ENCODE measurements at places on chromosomes 16 and 17.

DNA sequence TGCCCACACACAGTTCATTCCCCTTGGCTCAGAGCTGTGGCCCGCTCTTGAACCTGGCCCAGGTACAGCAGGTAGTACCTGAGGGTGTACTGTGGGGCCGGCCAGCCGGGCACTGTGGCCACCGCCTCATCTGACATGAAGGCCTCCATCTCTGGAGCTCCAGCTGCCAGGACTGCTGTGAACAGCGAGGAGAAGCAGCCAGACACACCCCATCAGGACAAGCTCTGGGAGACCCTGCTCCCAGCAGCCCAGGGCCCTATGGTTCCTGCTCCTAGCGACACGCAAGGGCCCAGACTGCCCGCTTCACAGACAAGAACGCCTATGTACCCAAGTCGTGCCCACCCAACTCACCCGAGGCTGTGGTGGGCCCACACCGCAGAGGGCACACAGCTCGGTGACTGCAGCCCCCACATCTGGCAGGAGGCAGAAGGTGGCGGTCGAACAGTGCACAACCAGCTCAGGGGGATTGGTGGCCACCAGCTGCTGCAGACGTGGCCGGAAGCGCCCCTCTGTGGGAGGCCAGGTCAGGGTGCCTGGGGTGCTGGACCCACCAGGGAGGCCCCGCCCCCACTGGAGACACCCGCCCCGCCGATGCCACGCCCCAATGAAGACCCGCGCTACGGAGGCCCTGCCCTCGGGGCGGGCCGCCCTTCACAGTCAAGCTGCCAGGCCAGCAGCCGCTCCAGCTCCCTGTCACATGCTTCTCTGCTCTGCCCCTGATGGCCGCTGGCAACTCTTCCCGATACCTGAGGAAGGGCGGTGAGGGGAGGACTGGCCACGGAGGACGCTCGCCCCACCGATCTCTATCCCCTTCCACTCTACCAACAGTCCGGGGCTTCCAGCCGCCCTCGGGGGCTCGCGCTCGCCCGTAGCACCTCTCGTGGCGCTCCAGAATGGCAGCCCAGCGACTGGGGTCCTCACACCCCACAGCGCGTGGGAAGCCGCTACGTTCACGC lies 1.1 kb upstream of the STUB1 start:
- DNase-seq: peak; percentile 56

- no peak for DNase-seq
These were observed 17.4 kb downstream of the CA4 start for GRCh38 chr17:60167065-60167741.

GRCh38 chr16:25177831-25178688 lies 38.7 kb upstream of the AQP8 start:
- no peak for DNase-seq

DNA sequence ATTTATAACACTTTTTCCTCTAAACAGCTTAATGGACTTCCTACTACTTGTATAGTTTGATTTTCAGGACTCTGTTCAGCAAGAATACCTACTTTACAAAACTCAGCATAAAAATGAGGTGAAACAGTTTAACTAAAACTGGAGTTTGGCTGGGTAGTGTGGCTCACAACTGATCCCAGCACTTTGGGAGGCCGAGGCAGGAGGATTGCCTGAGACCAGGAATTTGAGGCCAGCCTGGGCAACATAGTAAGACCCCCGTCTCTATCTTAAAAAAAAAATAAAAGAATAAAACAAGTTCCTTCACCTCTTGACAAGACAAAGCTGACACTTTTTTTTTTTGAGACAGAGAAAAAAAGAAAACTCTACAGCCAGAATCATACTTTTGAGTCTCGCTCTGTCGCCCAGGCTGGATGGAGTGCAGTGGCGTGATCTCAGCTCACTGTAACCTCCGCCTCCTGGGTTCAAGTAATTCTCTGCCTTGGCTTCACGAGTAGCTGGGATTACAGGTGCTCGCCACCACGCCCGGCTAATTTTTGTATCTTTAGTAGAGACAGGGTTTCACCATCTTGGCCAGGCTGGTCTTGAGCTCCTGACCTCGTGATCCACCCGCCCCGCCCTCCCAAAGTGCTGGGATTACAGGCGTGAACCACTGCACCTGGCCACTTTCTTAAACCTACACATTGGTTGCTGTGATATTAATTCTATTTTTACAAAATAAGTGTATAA lies 2.6 kb downstream of the PDF start:
- DNase-seq: no peak

DNA sequence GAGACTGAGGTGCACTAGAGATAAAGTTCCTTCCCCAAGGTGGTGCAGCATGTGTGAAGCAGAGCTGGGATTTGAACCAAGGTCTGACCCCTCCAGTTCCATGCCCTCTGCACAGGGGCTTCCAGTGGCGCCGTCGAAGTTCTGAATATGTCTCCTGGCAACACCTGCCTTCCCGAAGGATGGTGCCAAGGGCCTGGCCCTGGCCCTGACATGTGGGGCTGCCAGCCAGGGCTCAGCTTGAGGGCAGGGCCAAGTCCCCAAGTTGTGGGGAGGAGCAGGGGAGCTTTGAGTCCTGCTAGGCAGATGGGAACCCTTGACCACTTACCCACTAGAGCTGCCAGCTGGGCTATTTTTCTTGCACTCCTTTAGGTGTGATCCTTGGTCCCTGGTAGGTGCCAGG lies 56.4 kb downstream of the NKD1 start:
- DNase-seq: no peak

DNA sequence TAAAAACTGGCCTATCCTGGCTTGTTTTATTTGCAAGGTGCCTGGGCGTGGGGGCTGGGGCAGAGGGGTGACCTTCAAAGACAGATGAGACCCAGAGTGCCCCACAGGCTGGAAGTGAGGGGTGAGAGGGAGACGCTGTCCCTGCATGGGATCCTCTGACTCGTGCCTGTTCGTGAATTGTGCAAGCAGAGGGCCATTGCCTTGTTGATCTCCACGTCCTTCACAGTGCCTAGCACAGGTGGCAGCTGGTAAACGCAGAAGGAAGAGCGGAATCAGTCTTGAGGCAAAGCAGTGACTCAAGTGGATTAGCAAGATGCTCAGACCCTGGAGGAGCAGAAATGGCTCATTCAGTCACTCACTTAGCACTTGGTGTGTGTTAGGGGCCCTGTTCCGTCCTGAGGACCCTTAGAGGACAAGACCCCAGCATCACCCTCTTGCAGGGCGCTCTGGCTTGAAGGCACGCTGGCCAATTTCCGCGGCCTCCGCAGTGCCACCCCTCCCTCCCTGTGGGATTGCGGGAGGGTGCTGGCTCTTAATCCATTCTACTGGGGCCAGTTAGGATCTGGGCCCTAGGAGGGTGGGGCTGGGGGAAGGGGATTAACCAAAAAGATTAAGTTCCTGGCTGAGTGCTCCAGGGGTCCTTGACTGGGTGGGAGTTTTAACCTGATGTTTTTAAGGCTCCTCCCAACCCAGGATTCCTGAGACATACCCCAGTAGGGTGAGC lies 151.2 kb downstream of the CCDC182 start:
- DNase-seq: no peak

DNA sequence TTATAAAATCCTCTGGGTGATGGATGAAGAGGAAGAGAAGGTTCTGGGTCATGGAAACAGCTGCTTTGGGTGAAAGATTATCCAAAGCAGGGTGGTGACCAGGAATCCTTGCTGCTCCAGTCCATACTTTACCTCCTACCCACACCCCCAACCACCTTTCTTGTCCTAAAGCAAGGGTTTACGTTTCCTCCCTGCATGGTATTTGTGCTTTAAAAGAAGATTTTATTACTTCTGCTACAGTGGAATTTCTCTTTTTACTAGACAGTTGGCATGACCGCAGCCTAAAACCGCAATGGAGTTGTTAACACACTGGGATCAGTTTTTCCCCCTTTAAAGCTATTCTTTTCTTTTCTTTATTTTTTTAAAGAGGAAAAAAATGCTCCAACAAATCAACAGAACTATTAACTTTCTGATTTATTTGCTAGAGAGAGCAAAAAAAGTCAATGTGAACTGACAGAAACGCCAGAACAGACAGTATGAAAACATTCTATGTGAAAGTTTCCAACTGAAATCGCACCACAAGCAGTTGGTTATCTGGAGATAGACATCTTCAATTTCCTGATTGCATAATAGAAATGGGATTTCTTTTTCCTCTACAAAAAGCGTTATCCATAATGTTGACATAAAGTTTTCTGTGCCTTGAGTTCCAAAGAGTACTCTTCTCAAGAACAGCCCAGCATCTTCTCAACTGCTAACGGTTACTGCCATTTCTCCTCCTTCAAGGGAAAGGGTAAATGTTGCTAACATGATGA lies 236.0 kb downstream of the IRX3 start:
- DNase-seq: no peak

DNA sequence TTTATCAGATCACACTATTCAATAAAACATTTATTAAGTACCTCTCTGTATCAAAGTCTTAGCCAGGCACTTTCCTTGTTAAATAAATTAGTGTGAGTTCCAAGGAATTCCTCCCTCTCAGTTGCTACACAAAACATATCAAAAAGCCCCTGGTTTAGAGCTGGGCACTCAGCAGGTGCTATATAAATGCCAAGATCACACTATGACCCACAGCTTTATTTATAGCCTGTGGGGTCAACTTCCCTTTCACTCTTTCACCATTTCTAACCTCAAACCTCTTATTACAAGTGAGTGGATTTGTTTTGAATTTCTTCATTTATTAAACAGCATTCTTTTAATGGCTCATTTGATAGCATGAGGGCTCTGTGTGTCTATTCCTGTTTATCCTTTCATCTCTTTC lies 112.6 kb upstream of the MPHOSPH6 start:
- DNase-seq: no peak

- DNase-seq: no peak
These were observed 11.8 kb upstream of the GAS7 start for GRCh38 chr17:10210151-10210574.

- no peak for DNase-seq
These were observed 13.3 kb downstream of the PIK3R5 start for GRCh38 chr17:8952191-8952590.

DNA sequence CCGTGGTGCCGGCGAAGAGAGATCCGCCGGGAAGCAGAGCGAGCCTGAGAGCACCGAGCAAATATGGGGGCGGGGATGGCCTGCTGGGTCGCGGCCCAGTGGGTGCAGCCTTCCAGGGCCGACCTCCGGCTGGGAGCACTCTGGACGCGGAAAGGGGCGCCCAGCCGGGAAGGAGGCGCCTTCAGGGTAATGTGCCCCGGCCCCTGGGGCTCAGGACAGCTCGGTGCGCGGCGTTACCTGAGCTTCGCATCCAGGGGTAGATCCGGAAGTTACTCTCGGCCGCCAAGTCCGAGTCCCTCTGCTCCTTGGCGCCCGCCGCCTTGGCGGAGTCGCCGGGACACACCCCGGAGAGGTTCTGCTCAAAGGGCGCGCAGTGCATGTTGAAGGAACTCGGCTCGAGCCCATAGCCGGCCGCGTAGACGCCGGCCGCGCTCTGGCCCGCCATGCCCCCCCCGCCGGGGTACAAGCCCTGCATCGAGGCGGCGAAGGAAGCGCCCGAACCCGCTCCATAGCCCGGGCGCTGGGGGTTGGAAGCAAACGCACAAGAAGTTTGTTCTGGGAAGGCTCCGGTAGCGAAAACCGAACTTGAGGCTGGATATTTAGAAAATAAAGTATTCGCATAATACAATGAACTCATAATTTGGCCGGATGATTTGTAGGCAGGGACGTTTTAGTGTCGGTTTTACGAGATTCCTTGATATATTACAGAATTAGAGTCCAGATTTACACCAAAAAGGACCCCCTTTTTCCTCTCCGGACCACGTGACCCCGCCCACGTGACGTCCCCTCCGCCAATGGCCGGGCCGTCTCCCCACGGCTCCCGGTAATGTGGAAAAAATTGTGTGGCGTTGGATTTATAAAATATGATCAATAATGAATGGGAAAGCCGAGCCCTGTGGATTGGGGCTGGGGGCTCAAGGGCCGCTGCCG lies at the start of gene HOXB7:
TSS of gene HOXB7 (minus strand) at position 736 of the 930 bp plus-strand sequence. CDS start at position 637, 99 bp downstream.
- peak; percentile 31 for DNase-seq

- DNase-seq: no peak
These were observed 19.9 kb downstream of the ADAM11 start for GRCh38 chr17:44778656-44779210.

GRCh38 chr16:19644877-19645276 lies 73.2 kb downstream of the KNOP1 start:
- DNase-seq: no peak
